ENCODE measurements at places on chromosomes 1 and 21.

DNA sequence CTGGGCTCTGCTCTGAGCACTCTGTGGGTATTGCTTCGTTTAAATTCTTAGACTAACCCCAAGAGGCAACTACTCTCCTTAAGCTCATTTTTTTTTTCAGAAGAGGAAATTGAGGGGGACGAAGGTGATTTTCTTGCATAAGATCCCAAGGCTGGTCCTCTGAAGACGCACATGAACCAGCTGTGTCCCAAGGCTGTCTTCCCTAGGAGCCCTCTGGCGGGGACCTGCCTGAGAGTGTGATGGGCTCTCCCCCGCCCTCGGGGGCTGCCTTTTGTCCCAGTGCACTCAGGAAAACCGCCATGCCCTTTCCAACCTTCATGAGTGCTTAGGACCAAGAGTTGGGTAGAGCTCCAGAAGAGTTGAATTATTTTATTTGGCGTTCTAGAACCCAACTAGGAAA is 21.7 kb downstream of the UMODL1 start:
- no peak for DNase-seq

- DNase-seq, result no peak
Measured at GRCh38 chr1:12031039-12031980, 12.0 kb downstream of the MIIP start.

DNA sequence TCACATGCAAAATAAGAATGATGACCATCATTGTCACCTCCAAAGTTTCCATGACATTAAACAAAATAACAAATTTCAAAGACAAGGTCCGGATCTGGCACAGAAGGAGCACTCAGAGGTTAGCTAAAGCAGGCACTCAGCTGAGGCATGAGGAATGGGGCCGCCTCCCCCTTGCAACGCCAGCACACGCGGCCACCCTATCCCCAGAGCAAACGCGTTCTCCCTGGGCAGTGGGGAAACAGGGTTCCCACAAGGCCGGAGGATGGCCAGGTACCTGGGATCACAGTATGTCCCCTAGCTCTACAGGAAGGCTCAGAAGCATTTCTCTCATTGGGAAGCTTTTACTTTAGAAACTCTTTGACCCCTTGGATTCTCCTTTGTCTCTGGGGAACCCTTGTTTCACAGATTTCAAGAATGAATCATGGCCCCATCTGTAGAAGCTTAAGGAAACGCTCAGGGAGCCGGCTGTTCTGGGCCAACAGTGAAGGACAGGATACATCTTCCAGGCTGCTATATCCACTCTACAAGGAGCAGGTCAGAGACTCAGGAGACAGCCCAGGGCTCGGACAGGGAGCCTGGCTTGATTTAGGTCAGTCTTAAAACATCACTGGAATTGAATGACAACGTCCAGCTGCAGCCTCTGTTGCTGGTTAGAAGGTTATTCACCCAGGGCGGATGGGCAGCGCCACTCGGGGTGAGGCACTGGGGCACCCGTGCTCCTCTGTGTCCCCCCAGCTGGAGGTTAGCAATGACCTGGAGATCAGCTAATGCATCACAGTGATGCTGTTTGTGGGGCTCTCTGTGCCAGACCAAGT is 496.4 kb downstream of the NPHP4 start:
- no peak for DNase-seq

DNA sequence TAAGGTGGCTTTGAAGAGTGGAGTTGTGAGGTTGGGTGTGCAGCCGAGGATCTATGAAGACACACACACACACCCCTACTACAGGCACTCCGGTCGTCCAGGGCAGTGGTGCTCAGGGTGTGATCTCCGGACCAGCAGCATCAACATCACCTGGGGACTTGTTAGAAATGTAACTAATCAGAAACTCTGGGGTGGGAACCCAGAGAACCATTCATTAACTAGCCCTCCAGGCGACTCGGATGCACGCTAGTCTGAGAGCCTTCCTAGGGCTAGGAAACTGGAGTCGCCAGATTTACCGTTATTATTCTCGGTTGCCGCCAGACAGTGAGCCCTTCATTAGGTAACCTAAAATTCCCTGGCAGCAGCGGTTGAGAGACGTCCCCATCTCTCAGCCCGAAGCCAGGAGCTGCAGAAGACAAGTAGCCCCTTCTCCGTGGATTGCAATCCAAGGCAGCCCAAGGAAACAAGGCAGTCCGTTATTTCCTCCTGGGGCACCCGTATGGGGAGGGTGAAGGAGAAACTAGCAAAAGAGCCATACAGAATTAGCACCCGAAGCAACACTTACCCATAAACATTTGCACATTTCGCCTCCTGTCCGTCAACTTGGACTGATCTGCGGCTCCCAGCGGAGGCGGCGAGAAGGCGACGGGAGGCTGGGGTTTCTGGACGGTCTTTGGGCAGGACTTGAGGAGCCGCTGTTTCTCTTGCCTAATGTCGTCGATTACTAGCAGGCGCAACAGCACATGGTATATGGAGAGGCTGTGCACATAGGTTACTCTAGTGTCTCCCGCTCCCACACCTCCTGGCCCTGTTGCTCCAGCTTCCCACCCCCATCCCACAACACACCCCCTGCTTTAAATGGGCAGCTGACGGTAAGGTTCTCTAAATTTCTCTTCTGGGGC is 2.9 kb upstream of the CCN1 start:
- DNase-seq, result no peak

- DNase-seq, result no peak
Measured at GRCh38 chr1:2587071-2587859, 688 bp downstream of the PRXL2B start.

DNA sequence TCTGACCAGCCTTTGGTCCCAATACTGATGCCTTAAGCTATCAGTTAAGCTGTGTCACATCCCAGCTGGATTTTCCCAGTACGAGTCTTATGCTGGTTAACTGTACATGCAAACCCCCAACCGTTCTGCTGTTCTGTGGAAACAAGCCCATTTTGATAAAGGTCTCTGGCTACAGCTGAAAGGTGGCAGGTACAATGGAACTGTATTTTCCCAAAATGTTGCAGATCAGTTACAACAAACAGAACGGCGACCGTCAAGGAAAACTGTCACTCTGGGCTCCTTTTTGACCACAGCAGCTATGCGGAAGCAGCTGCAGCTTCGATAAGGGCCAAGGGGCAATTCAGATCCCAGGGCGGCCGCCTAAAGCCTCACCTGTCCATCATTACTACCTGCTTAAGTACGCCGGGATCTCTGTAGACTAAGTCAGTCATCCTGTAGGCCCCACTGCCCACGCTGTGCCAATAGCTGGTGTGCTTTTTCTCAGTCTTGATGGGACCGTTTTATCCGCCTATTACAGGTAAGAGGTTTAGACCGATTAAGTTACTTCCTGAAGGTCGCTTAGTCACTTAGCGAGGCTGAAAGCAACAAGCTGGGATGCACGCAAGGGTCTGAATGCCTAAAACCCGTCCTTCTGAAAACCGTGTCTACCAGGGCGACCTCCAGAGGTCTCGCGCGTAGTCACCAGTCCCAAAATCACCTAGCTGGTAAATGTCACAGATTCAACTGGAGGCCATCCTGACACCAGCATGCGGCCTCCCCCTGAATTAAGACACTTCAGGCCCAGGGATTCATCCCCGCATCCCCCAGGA is 11.1 kb upstream of the RAB42 start:
- DNase-seq, result peak; percentile 41

GRCh38 chr1:24830680-24831272 is 85.5 kb downstream of the CLIC4 start:
- DNase-seq, result no peak

- no peak for DNase-seq
Measured at GRCh38 chr1:232267092-232267836, 362.7 kb downstream of the SIPA1L2 start.

DNA sequence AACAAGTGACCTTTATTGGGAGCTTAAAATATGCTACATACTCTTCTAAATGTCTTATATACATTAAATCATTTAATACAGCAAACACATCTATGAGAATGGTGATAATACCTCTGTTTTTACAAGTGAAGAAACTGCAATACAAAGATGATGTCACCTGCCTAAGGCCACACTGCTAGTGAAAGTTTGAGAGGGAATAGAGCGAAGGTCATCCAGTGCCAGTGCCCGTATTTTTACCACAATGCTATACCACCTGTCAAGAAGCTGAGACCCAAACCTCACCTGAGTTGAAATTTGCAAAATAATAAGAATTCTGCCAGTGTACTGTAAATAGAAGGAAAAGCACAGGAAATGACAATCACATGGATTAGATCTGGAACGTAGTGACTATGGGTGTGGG is 200.4 kb upstream of the TMPRSS15 start:
- DNase-seq, result no peak

GRCh38 chr1:55249646-55250398 is 34.7 kb upstream of the USP24 start:
- DNase-seq, result no peak

DNA sequence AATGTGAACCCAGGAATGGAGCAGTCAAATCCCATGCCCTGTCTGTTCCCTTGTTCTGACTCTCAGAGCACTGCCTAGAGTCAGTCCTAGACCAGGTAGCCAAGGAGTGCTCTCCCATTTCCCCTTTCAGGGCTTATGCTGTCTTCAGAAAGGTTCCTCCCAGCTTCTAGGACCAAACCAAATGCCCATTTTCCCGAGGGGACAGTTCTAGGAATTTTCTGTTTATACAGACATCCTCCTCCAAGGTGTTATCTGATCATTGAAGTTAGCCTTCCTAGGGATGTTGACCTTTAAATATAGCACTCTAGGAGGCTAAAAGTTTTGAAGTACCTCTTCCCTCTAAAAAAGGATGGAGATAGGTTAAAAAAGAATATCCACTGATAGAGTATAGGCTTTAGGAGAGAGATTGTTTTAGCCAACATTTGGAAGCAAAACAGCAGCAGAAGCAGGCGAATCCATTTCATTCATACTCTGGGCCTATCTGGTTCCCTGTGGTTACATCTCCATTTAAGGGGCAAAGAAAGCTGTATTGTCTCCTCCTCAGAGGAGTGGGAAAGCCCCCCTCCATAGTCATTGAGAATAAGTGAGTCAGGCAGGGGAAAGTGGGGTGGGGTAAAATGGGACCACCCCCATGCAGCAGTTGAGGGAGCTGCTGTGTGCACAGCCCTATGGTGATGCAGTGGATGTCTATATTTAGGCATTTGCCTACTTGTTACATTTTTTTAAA is 126.5 kb downstream of the SPATA46 start:
- no peak for DNase-seq

DNA sequence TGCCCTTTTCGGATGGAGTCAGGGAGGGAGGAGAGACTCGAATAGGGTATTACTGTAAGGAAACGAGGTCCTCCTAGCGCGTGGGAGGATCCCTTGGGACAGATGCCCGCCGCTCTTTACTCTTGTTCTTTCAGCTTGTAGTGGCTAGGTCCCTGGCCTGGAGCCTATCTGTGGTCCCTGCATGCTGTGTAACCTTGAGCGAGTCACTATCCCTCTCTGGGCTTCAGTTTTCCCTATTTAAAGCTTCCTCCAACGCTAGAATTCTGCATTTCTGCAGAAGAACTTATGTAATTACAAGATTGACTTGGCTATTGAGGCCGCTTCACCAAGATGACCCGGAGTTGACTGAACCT is 744 bp downstream of the MIER1 start:
- DNase-seq, result no peak

DNA sequence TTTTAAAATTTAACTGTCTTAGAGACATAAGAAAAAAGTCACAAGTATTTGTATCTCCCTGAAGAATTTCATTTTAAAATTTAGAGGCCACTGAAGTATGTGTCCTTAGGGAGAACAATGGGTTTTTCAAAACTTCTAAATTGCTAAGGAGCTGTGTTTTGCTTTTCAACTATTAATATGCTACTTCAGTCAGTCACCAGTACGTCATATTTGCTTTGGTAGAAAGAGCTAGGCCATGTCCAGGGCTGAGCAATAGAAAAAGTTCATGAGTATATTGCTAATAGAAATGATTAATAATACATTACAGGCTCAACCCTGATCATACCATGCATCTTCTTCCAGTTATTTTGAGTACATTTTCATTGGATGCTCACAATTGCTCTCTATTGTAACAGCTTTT is 1.7 kb upstream of the SGIP1 start:
- no peak for DNase-seq

DNA sequence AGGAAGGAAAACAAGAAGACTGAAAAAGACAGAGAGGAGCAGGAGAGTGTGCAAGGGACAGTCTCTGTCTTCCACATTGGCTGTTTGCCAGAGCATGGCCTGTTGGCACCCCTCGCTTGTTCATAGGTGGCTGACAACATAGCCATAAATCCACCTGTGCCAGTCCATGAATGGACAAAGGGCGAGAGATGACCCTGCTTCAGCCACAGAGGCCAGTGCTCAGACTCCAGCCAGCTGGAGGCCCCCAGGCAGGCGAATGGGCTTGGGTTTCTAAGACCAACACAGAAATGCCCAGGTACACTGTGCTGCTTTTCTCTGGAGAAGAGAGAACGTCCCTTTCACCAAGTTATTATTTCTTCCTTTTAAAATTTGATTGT is 60.6 kb downstream of the RIPK4 start:
- no peak for DNase-seq

- DNase-seq, result no peak
Measured at GRCh38 chr1:44661781-44662682, 12.2 kb downstream of the TMEM53 start.

DNA sequence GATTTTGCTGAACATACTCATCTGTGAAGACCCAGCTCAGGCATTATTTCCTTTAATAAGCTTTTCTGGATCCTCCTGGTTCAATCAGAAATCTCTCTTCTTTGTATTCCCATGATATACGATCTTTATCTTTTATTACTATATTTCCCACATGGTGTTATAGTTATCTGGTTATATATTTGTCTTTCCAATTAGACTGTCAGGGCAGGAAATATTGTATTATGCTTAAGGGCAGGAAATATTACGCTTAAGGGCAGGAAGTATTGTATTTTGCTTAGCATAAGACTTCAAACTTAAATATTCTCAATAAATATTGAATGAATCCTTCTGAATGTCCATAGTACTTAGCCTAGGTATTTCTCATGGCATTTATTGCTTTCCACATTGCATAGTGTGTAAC is 122.2 kb downstream of the COQ8A start:
- no peak for DNase-seq

DNA sequence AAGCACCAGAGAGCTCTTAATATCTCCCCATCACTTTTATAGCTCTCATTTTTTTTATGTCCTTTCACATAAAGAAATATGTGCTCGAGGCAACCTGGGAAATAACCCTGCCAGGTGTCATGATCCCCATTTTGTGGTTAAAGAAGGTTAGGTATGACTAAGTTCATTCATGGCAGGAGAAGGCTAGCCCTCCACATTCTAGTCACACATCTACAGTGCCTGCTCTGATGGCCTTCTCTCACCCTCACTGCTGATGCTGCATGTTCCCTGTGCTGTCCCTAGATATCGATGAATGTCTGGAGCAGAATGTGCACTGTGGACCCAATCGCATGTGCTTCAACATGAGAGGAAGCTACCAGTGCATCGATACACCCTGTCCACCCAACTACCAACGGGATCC is 187.5 kb downstream of the TPR start:
- DNase-seq, result no peak
